ENCODE measurements at places on chromosomes 1 and 21. TPM values are rescaled to one million over a fixed set of nuclear protein-coding genes. Genes with fewer than 3 reads are reported as not detected.

The MTOR gene
- total RNA-seq, result 37.8 TPM

The RCSD1 gene
- total RNA-seq, result not detected

The CHD5 gene
- not detected for total RNA-seq

The ATP1A4 gene
- not detected for total RNA-seq

The PRDM2 gene
- 23.3 TPM for total RNA-seq

The TMEM35B gene
- total RNA-seq, result 28.2 TPM

The SPRR4 gene
- total RNA-seq, result not detected

GRCh38 chr1:36486439-36487335, 4.0 kb upstream of the CSF3R start:
- DNase-seq, result no peak

DNA sequence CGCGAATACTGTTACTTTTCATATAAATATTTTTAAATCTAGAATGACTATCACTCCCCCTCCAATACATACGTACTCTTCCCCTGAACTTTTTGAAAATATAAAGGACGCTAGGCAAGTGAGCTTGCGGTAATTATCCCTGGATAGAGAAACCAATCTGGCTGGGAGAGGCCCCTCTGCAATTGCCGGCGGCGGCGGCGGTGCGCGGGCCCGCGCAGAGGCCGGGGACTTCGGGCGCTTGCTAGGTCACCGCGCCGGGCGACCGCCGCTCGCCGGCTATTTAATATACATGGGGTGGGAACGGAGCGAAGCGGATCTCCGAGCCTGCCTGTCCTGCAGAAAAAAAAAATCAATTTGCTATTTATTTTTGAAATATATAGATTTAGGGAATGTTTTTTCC, 416.3 kb upstream of the ESRRG start:
- no peak for DNase-seq

- no peak for DNase-seq
These were observed 36.6 kb downstream of the ITPKB start for GRCh38 chr1:226702318-226702956.

- no peak for DNase-seq
These were observed 25.8 kb upstream of the PPT1 start for GRCh38 chr1:40122855-40123254.

DNA sequence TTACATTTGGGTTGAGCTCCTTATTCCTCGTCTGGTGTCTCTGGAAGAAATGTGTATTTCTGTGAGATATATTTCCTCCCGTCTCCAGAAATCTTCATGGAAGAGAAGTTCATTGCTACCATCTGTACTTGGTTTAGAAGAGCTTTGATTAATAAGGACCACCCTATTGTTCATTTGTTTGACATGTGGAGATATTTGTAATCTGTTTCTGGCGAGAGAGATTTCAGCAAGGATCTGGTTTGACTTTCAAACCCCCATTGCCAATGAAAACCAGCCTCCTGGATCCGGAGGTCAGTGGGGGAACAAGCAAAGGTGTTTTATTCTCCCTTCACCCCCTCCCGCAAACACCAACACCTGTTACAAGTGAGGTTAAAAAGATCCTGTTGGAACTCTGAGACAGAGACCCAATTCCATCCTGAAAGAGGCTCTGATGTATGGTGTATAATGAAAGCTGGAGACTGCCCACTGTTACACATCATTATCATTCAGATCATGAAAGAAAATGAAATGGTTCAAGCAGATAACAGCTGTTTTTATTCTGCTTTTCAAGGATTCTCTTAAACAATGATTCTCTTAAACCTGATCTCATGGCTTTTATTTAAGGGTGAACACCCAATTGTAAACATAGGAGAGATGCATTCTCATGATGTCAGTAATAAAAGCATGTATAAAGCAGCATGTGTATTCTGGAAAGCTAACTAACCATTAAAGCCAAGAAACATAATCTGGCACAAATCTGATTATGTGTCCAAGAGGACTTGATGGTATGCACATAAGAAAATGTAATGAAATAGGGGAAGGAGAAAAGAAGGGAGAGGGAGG, 393.5 kb upstream of the ADGRL2 start:
- DNase-seq, result no peak

GRCh38 chr1:201396861-201397464, 2.2 kb downstream of the LAD1 start:
- no peak for DNase-seq

DNA sequence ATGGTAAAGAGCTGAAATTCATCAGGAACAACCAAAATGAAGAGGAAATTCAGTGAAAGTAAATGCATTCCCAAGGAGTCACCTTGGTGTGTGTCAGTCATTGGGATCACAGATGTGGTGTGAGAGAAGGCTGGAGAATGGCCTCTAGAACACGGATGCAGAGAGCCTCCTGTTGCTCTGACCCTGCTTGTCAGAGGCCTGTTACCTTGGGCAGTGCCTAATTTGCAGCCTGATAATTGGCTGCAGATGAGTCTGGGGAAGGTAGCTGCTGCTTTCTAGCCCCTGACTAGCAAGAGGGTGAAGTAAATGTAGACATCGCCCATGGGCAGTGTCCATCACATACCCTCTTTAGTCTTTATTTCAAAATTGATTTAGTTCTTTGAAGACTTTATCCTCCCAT, 3.3 kb downstream of the GCSAML start:
- DNase-seq, result no peak

GRCh38 chr21:34965200-34966174, 83.6 kb downstream of the RUNX1 start:
- DNase-seq, result peak; percentile 80

DNA sequence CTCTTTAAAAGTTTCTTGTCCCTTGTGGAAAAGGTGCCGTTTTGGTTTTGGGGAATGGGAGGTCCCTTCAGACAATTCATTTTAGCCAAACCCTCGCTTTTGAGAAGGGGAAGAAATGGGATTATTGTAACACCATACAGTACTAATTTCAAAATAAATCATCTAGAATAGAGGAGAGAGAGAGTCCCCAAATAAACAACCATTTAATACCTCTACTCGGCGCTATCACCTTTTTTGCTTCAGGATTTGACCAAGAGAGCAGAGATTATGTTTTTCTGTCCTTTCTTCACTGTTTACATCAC, 770 bp upstream of the RC3H1 start:
- no peak for DNase-seq

- DNase-seq, result peak; percentile 60
These were observed 12.5 kb downstream of the EPS15 start for GRCh38 chr1:51506537-51506936.

GRCh38 chr21:39531840-39532239, 80.1 kb downstream of the SH3BGR start:
- peak; percentile 2 for DNase-seq

- peak; percentile 17 for DNase-seq
These were observed 188.9 kb upstream of the PLXNA2 start for GRCh38 chr1:208433086-208433485.
